ENCODE measurements at places on chromosomes 5 and 9.

GRCh38 chr9:33270146-33270545, 5.3 kb downstream of the CHMP5 start:
- H3K4me3 ChIP-seq: no peak overlapping the region
- peaks cover 5% of the 10 kb centered on the region for H3K36me3 ChIP-seq
- no peaks in the 10 kb centered on the region for H3K27me3 ChIP-seq
- no peak overlapping the region for H3K27ac ChIP-seq
- no peak for DNase-seq

- no peaks in the 10 kb centered on the region for H3K27me3 ChIP-seq
- H3K27ac ChIP-seq: no peak overlapping the region
- no peaks in the 10 kb centered on the region for H3K36me3 ChIP-seq
- H3K4me3 ChIP-seq: no peak overlapping the region
- no peak for DNase-seq
Measured at GRCh38 chr9:20408513-20408912, 213.8 kb downstream of the MLLT3 start.

DNA sequence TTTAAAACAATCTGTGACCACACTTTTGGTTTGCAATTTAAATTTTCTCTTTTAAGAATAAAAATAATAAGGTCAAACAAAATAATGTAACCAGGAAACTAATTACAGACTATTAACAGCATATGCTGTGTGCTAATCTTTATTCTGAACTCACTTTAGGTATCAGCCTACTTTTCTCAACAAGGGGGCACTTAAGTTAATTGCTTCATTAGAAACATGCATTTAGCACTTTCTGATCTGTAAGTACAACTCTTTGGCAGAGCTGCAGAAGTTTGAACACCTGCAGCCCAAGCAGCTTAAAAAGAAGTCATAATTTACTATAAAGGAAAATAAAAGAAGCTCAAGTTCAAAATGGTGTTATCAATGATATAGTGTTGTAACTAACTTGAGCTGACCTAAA, 21.7 kb downstream of the XRCC4 start:
- no peak overlapping the region for H3K27ac ChIP-seq
- H3K4me1 ChIP-seq: no peaks in the 10 kb centered on the region
- no peak for DNase-seq
- no peaks in the 10 kb centered on the region for H3K27me3 ChIP-seq
- H3K36me3 ChIP-seq: no peaks in the 10 kb centered on the region

GRCh38 chr5:25006734-25007133, 362.0 kb upstream of the CDH10 start:
- H3K4me1 ChIP-seq: no peaks in the 10 kb centered on the region
- no peak overlapping the region for H3K4me3 ChIP-seq
- DNase-seq: peak; percentile 31

DNA sequence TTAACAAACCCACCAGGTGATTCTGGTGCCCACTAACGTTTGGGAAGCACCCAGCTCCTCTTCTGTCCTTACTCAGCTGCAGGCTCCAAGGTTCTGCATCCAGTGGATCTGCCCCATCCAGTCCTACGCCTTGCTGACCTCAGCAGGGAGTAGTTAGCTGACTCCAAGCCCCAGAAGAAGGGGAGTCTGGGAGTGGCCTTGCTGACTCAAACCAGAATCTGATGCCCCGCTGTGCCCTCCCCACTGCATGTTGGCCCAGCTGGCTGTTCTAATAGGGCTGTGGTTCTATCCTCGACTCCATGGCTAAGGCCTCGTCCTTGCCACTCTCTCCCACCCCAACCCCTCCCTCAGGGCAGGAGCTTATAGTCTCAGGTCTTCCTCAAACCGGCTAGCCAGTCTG, 136.3 kb downstream of the TTLL11 start:
- no peaks in the 10 kb centered on the region for H3K4me1 ChIP-seq
- DNase-seq: no peak
- no peaks in the 10 kb centered on the region for H3K27me3 ChIP-seq
- no peak overlapping the region for H3K4me3 ChIP-seq
- H3K36me3 ChIP-seq: no peaks in the 10 kb centered on the region
- no peak overlapping the region for H3K27ac ChIP-seq

DNA sequence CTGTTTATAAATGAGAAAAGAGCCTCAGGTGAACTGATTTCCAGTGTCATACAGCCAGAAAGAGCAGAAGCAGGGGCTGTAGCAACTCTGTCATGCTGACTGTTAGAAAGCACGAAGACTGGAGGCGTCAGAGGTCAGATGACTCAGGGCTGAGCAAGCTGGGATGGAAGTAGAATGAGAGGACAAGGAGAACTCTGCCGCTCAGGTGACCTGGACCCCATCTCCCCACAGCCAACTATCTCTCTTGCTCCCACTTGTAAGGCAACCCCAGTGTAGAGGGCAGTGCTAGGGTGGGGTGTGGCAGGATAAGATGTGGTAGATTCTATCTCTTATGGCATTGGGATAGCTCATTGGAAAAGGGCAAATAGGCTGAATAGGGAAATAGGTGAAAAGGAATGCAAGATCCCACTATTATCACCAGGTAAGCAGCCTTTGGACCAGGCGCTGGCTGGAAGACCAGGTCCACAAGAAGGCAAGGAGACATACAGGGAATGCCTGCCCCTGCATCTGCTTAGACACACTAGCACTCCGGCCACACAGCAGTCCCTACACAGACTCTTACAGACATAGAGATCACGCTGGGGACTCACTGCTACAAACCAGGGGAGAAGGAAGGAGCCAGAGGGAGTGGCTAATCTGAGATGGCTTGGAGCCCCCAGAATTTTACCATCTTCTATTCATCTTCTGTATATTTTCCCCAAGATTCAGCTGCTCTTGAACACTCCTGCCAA, 21.2 kb upstream of the LOX start:
- no peaks in the 10 kb centered on the region for H3K36me3 ChIP-seq
- H3K4me1 ChIP-seq: peaks cover 1% of the 10 kb centered on the region
- no peak overlapping the region for H3K27ac ChIP-seq
- H3K27me3 ChIP-seq: no peaks in the 10 kb centered on the region
- no peak overlapping the region for H3K4me3 ChIP-seq

- H3K27me3 ChIP-seq: no peaks in the 10 kb centered on the region
- no peak for DNase-seq
- no peak overlapping the region for H3K4me3 ChIP-seq
- no peaks in the 10 kb centered on the region for H3K36me3 ChIP-seq
- H3K4me1 ChIP-seq: no peaks in the 10 kb centered on the region
- no peak overlapping the region for H3K27ac ChIP-seq
Measured at GRCh38 chr5:55902696-55903095, 51.5 kb downstream of the IL31RA start.

GRCh38 chr5:109907189-109907588, 217.5 kb downstream of the MAN2A1 start:
- no peak for DNase-seq
- no peak overlapping the region for H3K4me3 ChIP-seq

DNA sequence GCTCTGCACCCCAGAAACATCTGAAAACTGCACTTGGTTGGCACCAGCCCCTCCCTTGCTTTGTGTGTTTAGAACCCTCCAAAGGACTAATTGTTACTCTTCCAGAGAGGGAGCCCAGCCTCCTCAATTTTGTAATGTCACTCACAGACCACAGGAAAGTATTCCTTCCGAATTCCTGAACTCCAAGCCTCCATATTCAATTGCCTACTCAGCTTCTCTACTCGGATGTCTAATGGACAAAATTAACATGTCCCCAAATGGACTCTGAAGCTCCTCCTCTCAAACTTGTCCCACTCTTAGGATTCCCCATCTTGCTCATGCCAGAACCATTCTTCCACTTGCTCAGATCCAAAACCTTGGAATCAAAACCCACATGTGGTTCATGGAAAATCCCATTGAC, 3.9 kb upstream of the TMEM171 start:
- H3K4me3 ChIP-seq: no peak overlapping the region
- DNase-seq: no peak
- peaks cover 2% of the 10 kb centered on the region for H3K4me1 ChIP-seq
- peaks cover 16% of the 10 kb centered on the region for H3K27me3 ChIP-seq

- H3K36me3 ChIP-seq: no peaks in the 10 kb centered on the region
- no peaks in the 10 kb centered on the region for H3K4me1 ChIP-seq
- H3K27me3 ChIP-seq: no peaks in the 10 kb centered on the region
Measured at GRCh38 chr5:136164226-136164625, 28.7 kb downstream of the SMIM32 start.

- H3K27me3 ChIP-seq: no peaks in the 10 kb centered on the region
- no peak overlapping the region for H3K4me3 ChIP-seq
- H3K4me1 ChIP-seq: no peaks in the 10 kb centered on the region
- H3K27ac ChIP-seq: no peak overlapping the region
- H3K36me3 ChIP-seq: no peaks in the 10 kb centered on the region
Measured at GRCh38 chr5:72478684-72479083, 28.5 kb downstream of the ZNF366 start.
